ENCODE measurements at places on chromosomes 5 and 9. TPM values are rescaled to one million over a fixed set of nuclear protein-coding genes. Genes with fewer than 3 reads are reported as not detected.

The ERAP2 gene
- polyA plus RNA-seq: 0.23 TPM

The FOXI1 gene
- not detected for polyA plus RNA-seq

The PCDHGB3 gene
- 0.35 TPM for polyA plus RNA-seq

The PCDHA9 gene
- polyA plus RNA-seq: 0.01 TPM

The CARTPT gene
- not detected for polyA plus RNA-seq

The TNC gene
- 1.0 TPM for polyA plus RNA-seq
